ENCODE measurements at places on chromosomes 2 and 18.

GRCh38 chr2:200354833-200355751 is 48.6 kb downstream of the SPATS2L start:
- DNase-seq: no peak

DNA sequence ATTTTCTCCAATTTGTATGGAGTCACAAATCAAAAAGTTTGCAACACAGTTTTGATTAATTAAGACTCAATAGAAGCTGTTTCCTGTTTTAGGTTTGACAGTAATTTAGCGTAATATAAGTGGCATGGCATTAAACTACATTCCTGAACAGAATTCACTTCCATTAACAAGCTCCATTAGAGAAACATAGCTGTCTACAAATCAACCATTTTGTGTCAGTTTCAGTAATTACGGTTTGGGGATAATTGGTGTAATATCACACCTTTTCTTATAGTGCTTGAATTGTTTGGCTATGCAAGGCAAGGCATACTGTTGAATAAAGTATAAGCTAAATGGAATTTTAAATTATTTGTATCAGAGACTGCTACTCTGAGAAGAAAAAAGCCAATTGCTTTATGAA is 585.5 kb downstream of the CBLN2 start:
- DNase-seq: no peak

GRCh38 chr2:196510246-196510645 is 129.3 kb upstream of the CCDC150 start:
- DNase-seq: no peak

DNA sequence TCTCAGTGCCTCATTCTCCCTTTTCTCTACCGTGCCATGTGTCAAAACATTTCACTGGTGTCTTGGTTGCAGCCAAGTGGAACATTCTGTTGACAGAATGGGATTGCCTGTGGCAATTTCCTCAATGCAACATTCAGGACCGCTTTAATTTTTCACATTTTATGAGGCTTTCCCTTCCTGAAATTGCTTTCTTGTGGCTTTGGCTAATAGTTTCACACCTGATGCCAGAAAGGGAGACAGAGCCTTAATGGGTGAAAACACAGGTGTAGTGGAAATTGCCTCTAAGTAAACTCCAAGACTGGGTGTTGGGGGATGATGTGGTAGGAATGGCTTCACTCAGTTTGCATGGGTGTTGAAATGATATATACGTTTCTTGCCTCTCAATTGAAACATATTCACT is 278.3 kb downstream of the TSN start:
- DNase-seq: no peak

GRCh38 chr2:201414099-201415023 is 36.9 kb downstream of the TRAK2 start:
- no peak for DNase-seq

DNA sequence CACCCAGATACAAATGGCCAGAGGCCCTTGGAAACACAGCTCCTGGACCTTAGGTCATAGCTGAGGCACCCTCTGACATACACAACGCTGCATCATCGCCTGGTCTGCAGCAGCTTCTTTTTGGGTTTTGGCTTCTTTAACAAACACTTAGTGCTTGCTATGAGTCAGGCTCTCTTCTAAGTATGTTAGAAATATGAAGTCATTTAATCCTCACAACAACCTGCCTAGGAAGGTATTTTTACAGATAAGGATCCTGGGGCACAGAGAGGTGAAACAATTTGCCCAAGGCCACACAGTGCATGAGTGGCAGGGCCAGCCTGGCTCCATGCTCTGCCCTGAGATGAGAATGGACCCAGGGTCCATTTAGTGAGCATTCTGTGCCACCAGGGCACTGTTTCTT is 96.6 kb downstream of the TMEM17 start:
- DNase-seq: peak; percentile 80

DNA sequence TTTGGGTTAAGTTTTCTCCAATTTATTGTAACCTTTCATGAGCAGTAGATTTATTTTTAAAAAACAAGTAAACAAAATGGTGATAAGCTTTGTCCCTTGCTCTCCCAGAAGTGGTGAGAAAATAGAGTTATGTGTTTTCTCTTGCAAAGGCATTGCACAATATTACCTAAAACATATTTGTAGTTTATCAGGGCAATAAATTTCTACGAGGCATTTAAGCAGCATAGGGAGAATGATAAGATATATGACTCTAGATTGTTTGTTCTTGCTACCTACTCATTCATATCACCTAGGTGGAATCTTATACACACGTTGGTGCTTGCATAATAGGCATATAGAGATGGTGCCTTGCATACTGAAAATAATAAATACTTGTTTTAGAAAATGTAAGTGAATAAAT is 201.7 kb downstream of the MYO1B start:
- DNase-seq: no peak

DNA sequence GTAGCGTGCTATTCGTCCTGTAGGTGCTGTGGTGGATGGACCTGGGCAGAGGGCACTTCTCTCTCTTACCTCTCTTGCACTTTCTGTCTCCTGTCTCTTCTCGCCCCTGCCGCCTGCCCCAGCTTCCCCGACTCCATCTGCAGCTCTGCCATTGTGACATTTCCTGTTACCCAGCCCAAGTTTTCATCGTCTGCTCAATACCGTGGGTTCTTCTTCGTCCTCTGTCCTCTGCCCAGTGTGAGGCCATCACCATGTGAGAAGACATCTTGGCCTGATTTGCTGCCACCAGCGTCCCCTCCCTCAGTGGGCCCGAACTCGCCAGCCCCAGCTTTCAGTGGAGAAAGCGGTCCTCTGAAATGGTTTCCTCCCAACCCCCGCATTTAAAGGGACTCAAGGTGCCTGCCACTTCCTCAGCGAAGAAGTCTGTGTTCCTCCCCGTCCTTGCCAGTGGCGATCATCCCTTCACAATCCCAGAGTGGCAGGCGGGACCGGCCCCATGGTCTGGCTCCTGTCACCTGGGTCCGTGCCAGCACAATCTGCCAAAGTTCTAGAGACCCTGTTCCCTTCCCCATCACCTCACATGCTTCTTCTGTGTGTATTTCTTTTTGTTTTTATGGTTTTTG is 18.0 kb downstream of the TGOLN2 start:
- no peak for DNase-seq
